ENCODE measurements at places on chromosomes 6 and 20.

- DNase-seq: no peak
Measured at GRCh38 chr6:24908650-24909035, 27.1 kb downstream of the RIPOR2 start.

DNA sequence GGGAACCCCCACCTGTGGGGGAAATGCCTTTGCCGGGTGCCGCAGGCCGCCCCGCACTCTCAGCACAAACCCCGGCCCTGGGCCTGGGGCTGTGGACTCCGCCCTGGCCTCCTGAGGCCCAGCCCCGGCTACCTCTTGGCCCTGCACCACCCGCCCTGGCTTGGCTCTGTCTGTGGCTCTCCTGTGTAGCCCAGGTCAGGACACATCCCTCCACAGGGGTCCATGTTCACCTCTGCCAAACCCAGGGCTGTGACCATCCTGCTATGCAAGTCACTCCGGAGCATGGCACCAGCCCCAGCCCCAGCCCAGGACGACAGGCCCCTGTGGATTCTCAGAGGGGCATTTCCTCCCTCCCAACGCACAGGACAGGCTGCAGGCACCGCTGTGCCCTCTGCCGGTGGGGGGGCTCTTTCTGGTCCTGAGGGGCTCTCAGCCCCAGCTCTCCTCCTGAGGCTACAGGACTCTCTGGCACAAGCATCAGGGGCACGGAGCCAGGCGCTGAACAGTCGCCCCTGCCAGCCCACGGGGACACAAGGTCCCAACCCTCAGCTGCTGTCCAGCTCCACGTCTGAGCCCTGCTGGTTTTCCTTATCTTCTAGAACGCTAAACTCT lies 45.7 kb downstream of the TAF4 start:
- no peak for DNase-seq

DNA sequence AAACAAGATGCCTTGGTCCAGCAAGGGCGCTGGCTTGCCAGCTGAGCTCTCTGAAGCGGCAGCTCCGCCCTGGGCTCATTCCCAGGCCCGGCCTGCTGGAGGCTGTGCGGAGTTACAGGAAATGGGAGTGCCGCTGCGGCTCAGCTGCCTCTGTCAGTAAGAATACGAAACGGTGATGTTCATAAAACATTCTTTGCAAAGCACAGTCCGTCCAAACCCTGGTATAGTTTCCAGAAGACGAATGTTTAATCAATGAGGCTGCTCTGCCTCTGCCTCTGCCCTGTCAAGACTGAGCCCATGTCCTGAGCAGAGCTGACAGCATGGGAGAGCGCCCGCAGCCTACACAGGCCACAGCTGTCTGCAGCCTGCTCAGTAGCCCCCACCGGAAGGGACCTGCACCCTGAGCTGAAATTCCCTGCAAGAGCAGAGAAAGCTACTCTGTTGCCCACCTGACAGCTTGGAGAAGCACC lies 153.3 kb upstream of the SNX9 start:
- no peak for DNase-seq

DNA sequence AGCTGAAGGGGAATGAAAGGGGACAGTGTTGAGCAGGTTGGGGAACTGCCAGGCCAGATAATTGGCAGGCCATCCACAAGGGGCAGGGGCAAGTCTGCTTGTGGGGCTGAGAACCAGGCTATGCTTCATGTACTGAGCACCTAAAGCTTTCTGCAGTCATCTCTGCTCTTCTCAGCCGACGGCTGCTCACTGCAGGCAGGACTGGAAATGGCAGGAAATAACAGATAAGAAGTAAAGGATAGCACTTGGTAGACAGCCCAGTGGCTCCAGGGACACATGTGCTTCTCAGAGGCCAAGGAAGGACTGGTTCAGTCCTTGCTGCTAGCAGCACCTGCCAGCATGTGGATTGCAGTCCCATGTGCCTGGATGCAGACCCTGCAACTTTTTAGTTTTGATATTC lies 89.8 kb downstream of the CD164 start:
- DNase-seq: no peak

GRCh38 chr6:162726947-162727321 lies 632 bp downstream of the PRKN start:
- DNase-seq: no peak

GRCh38 chr20:25553819-25554296 lies 31.5 kb downstream of the NINL start:
- no peak for DNase-seq

DNA sequence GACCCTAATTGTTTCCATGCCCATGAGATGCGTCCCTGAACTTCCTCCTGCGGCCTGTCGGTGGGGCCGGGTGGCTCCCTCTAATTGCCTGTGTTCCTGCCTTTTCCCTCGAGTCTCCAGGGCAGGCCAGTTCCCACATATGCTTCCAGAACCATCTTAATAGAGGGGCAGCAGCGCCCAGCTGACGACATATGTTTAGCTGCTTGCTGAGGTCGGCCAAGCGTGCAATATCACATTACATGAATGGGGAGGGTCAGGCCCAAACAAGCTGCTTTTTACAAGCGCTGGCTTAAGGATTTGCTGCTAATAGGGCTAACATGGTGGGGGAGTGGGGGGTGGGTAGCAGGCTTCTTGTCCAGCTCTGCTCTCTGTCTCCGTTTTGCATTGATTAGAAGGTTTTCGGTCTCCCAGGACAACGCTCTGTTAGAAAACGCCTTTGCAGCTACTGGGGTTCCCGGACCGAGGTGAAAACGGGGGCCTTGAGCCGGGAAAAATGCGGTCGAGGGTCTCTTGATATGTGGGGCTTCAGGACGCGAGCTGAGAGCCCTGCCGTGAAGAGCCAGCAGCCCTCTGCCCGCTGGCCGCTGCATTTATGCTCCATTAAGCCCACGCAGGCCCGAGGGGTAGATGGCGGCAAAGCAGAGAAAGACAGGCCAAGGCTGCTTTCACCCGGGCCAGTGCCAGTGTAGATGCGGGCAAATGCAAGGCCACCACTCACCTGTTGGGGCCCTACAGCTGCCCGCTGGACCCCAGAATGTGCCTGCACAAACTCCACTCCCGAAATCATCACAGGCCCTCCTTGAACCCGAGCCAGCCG lies 308.5 kb downstream of the BMP7 start:
- DNase-seq: no peak

DNA sequence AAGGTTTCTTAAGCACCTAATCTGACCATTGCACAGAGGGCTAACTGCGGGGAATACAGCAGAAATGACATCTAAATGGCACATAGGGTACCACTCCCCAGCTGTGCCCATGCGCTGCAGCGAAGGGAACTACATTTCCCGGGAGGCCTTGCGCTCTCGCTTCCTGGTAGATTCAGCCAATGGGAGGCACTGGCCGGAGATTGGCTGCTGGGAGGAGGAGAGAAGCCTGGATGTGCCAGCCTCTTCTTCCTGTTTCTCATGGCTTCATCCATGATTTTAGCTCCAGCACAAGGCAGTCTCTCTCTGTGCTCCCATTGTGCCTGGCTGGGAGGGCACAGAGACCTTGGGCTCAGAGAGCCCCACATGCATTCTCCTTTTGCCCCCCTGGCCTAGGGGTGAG lies 101.7 kb upstream of the FOXA2 start:
- DNase-seq: peak; percentile 54

GRCh38 chr6:38323216-38323615 lies 316.5 kb downstream of the BTBD9 start:
- no peak for DNase-seq

GRCh38 chr20:20967564-20968184 lies 138.5 kb downstream of the LINC00237 start:
- no peak for DNase-seq

GRCh38 chr20:58140787-58141425 lies 87.5 kb downstream of the ANKRD60 start:
- no peak for DNase-seq

DNA sequence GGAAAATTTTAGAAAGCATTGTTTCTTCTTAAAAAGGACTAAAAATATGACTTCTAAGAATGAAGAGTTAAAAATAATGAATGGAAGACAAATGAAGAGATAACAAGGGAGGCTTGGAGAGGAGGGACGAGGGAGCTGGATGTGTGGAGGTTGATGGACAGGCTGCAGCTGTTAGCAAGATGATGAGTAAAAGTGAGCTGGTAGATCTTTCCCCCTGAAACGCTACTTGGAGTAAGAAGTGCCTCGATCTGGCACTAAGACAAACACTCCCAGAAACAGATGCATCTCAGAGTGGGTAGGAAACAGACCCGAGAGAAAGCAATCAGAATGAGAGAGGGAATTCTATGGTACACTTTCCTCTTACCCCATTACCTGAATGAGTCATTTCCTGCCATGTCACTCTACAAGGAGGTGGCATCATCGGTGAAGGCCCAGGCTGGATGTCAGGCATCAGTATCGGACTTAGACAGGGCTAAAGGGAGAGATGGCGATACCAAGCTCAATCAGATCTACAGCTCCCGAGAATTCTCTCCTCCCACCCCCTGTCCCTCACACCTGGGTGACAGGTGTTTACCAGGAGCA lies 154.1 kb upstream of the BMP2 start:
- DNase-seq: no peak

GRCh38 chr6:111759836-111760785 lies 113.1 kb downstream of the FYN start:
- no peak for DNase-seq

- DNase-seq: no peak
Measured at GRCh38 chr6:26122005-26122388, 34.8 kb downstream of the HFE start.

- no peak for DNase-seq
Measured at GRCh38 chr6:137876547-137876946, 9.5 kb downstream of the TNFAIP3 start.

Data from NCI-H2081 treated with DMSO at 0.1 percent for 48 hours (cell line).